Caco-2 (cell line): ENCODE measurements at places on chromosomes 2 and 18. TPM values are rescaled to one million over a fixed set of nuclear protein-coding genes. Genes with fewer than 3 reads are reported as not detected.

DNA sequence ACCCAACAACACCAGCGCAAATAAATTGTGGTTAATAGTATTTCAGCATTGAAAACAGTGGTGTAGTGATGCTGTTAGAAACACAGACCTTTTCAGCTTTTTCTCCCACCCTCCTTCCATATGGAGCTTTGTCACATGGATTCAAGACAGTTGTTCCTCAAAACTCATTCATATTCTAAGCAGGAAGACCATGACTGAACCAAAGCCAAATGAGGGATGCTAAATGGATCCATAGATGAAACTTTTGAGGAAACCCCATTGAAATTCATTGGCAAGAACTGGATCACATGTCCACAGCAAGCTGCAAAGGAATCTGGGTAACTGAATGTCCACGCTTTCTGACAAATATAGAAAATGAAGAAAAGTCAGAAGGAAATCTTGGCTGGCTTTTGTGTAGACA is 615.1 kb upstream of the NETO1 start:
- no peak for DNase-seq

- no peak for DNase-seq
Measured at GRCh38 chr2:85250045-85250444, 77.7 kb downstream of the TGOLN2 start.

ENOSF1 gene
- 112 and 114 TPM in 2 replicates for total RNA-seq

- DNase-seq: no peak
Measured at GRCh38 chr18:5895299-5895875, at the start of gene TMEM200C. TSS of gene TMEM200C (minus strand) at chr18:5895522. CDS start at chr18:5892063, 3,459 bp downstream.

DNA sequence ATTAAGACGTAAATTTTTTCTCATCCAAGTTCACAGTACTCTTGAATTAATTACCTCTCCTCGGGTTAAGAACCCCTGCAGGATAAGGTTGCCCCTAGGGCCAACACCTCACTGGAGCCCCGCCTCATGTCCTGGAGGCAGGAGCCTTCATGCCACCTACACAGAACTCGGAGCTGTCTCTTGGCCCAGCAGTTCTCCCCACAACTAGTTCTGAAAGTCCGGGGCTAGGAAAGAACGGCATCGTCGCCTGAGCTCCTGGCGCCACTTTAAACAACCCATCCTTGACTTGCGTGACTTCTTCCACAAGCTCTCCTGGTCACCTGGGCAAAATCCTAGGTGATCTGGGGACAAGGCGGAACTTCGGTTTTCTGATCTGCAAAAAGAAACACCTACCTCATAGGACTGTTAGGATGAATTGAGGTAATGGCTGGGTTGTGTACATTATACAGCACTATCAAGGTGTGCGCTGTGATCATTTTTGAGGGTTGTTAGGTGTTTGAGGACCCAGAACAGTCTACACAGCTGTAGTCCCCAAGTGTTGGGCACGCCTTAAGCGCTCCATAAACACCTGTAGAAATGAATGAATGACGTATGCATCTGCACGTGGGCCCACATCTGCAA is 641 bp upstream of the ITGA6 start:
- DNase-seq: no peak

SP5 gene
- 149 and 161 TPM in 2 replicates for total RNA-seq
